ENCODE measurements at places on chromosomes 11 and 22.

DNA sequence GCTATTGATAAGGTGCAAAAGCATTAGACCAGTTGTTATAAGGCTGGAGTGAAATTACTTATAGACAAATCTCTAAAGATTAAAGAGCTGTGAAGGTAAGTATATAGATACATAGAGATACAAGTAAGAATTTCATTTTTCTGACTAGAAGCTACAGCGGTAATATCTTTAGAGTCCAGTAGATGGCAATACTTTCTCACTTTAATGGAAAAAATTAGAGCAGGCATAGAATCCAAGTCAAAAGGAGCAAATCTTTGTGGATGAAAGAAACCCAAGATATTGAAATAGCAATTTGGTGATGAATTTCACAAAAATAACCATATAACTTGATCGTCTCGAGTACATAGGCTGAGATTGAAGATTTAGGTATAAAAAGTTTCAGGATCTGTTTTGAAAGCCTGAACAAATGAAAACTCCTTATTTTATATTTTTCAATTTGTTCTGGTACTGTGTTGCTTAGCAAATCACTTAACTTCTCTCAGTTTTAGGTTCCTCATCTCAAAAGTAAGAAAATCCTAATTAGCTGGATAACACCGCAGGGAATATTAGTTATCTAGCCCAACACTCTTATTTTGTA lies 81.9 kb downstream of the UVRAG start:
- no peak for DNase-seq

DNA sequence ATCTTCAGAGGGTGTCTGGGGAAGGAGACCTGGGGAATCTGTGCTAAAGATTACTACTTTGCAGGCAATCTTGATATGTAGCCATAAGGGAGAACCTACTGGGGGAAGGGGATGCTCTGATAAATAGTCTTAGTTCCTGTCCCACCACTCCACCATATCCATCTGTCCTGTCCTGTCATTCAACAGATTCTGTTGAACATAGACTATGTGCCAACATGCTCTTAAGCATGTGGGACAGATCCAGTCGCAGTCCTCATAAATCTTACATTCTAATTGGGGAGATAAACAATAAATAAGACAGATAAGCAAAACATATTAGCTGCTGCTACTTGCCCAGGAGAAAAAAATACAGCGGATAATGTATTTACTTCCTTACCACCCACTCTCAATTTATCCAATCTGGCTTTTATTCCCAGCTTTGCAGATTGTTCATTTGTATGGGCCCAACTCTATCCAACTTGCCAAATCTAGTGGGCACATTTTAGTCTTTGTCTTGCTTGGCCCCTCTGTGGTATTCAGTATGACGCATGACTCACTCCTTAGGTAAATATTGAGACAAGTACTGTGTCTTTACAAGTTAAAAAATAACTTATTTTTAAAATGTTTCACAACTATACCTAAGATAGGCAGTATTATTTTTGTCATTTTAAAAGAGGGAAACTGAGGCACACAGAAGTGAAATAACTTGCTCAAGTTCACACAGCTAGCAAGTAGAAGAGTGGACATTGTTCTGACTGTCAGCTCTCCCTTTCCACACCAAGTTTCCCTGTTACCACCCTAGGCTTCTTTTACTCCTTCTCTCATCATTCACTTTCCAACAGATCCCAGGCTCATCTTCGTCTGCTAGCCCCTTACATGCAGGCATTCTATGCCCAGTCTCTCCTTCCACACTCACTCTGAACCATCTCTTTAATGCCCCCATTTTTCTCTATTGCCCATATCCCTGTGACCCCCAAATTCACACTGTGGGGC lies 133.6 kb upstream of the SESN3 start:
- no peak for DNase-seq

DNA sequence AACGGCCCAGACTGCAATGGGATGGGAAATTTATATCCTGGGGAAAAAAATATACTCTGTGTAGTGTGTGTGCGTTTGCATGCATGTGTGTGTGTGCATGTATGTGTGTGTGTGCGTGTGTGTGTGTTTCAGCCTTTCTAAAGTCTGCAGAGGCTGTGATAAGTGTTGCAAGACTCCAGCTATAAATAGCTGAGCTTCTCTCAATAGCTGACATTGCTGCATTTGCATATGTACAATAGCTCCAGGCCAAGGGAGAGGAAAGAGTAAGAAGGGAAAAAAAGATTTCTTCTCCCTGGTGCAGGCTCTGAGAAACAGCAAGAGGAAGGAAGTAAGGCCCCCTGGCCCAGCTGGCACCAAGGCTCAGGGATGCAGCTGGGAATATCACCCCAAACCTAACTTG lies 483.0 kb downstream of the MN1 start:
- DNase-seq, result no peak

DNA sequence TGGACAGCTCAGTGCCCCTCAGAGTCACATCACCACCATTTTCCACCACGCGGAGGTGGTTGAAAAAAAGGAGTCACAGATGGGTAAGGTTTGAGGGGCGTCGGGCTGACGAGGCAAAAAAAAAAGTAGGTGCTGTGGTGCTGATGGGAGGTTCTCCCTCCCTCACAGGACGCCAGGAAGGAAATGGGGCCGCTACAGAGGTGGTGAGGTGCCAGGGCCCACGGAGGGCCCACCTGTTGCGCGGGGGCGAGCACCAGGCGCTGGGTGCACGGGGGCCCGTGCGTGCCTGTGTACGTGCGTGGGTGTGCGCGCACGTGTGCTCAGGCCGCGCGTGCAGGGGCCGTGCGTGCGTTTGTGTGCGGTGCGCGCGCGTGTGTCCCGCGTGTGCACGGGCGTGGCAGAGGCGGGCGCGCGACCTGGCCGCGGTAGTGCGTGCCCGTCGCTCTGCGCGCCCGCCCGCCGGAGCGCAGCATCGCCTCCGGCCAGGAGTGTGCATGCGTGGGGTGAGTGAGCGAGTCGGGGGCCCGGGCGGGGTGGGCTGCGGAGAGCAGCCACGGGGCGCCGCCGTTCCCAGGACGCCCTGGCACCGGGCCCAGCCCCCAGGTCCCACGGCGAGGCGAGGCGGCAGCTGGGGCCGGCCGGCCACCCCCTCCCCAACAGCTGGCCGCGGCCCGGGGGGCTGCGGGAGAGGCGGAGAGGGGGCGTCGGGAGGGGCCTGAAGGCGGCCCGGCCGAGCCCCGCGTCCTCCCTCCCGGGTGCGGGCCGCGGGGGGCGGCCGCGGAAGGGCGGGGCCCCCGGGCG lies 2.8 kb downstream of the PDGFB start:
- peak; percentile 24 for DNase-seq

GRCh38 chr11:62922653-62923431 lies 1.7 kb upstream of the CHRM1 start:
- no peak for DNase-seq
